Osteocyte (in vitro differentiated cells): ENCODE measurements at places on chromosomes 4 and X. TPM values are rescaled to one million over a fixed set of nuclear protein-coding genes. Genes with fewer than 3 reads are reported as not detected.

The GPC4 gene
- total RNA-seq, result 98.0 and 101 TPM in 2 replicates

The CENPC gene
- total RNA-seq, result 15.8 and 19.6 TPM in 2 replicates

The CCKAR gene
- not detected in 2 replicates for total RNA-seq

The MAGEA9B gene
- total RNA-seq, result not detected in 2 replicates

DNA sequence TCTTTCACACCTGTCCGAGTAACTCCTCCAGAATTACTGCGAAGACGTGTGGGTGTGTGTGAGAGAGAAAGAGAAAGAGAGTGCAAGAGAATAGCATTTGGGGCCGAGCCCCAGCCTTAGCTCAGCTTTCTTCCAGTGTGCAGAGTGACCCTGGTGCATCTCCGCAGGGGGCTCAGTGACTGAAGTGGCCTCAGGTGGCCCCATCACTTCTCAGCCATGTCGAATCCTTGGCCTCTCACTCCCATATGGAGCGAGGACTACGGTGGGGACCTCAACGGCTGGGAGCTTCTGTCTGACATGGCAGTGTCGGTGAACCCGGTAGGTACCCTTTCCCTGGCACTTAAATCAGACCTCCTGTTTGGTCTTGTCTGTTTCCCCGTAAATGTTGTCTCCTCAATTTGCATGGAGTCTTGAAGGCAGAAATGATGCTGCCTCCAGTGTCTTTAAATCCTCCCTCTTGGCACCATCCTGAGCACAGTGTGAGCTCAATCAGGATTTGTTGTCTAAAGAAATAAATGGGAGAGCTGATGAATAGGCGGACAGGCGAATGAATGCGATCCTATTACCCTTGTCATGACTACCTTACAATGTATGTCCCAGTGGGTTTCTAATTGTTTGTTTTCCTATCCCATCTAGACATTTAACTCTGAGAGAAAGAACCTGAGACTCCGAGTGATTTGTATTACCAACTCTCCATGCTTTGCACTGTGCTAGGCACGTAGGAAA lies 305.9 kb downstream of the AFF2 start:
- no peaks in the 10 kb centered on the region for H3K4me1 ChIP-seq
- no peaks in the 10 kb centered on the region for H3K36me3 ChIP-seq
- H3K4me3 ChIP-seq, result no peak overlapping the region
- H3K27ac ChIP-seq, result no peak overlapping the region
- H3K27me3 ChIP-seq, result no peaks in the 10 kb centered on the region

GRCh38 chr4:8939160-8939839 lies 67.7 kb upstream of the HMX1 start:
- no peak overlapping the region for H3K4me3 ChIP-seq
- H3K27ac ChIP-seq, result no peak overlapping the region
- H3K27me3 ChIP-seq, result peaks cover 3% of the 10 kb centered on the region
- no peaks in the 10 kb centered on the region for H3K36me3 ChIP-seq
- DNase-seq, result peak; percentile 75

DNA sequence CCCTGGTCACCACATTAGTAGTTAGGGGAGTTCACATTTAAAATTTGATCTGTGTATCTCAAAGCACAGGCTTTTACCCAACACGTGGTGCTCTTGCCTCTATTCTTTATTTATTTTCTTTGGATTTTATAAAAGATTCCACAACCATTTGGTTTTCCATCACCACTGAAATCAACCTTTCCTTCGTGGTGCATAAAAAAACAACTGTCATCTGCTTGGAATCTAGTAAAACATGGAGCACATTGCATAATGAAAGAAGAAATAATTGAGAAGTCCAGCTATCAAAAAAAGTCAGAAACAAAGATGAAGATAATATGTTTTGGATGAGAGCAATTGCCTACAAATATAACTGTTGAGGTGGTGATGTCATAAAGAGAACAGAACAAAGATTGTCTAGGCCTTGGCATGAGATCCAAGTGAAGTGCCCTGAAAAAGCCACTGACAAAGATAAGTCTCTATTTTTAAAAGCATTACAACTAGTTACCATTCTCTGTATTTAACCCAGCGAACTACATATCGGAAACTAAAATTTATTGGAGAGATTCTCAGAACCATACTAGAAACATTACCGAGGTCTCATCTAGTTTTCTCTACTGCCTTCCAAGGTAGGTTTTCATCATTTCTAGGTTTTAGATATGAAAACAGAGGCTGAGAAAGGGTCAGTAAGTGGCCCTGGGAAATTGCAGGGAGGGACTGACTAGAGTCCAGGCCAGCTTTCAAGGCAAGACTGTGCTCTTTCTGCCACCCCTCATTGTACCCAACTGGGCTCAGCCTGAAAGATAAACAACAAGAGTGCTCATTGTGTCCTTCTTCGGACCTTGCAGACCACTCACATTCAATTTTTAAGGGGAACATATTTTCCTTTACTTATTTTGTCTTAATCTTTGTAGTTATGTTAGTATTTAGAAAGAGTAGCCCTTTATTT lies 127.3 kb downstream of the MAD2L1 start:
- H3K36me3 ChIP-seq, result no peaks in the 10 kb centered on the region
- H3K4me3 ChIP-seq, result no peak overlapping the region
- H3K4me1 ChIP-seq, result peaks cover 8% of the 10 kb centered on the region
- DNase-seq, result no peak
- no peak overlapping the region for H3K27ac ChIP-seq

DNA sequence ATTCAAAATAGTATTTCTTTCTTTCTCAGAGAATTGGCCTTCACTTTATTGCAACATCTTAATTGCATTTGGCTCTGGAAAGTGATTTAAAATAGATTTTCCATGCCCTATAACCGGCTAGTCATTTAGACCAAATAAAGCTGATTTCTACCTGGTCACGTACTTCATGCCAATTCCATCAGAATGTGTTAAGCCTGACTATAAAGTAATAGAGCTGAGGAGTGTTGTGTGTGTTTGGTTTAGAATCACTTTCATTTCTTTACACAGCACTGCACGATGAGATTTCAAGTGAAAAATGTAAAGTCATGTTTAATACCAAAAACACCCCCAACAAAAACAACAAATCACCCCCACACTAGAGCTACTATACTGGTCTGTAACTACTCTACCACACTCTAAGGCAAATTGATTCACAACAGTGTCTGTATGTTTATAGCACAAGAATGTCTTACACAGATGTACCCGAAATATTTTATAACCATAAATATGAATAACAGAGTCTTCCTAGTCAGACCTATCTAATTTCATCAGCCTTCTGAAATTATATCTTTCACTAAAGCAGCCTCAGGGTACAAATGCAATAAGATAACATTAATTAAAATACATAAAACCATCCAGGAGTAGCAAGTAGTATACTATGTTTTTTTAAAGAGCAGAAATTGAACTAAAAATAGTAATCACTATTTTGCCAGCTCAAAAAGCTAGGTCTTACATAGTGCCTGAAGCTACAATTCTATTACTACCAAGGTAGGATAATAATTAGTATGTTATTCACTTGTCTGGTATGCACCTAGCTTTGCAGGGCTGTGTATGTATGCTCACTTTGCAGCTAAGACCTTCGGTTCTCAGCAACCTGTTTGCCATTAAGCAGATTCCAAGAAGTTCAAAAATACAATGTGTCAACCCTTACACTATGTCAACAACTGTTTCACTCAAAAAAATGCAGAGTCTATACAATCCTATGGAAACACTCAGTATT lies 28.4 kb downstream of the APBB2 start:
- no peaks in the 10 kb centered on the region for H3K36me3 ChIP-seq
- H3K27ac ChIP-seq, result peak overlapping the region; percentile 88
- H3K4me1 ChIP-seq, result peaks cover 34% of the 10 kb centered on the region
- peak overlapping the region; percentile 44 for H3K4me3 ChIP-seq
- no peaks in the 10 kb centered on the region for H3K27me3 ChIP-seq

DNA sequence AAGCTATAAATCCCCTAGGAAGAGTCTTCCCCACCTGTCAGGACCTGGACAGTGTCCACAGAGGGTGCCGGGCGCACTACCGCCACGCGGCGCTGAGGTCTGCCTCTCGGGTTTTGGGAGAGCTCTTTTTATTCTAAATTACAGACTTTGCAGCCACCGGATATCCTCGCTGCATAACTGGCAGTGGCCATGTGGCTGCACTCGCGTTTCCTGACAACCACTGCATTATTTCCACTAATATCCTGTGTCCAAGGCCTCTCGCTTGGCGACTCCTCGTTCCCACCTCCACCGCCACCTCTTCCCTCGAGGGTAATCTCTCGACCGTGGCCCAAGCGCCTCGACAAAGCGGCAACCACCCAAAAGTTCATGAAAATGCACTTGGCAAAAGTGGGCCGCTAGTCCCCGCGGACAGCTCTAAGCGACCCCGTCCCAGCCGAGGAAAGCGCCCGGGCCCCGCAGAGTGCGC lies 512 bp upstream of the TMEM131L start:
- no peaks in the 10 kb centered on the region for H3K36me3 ChIP-seq
- peak overlapping the region; percentile 79 for H3K4me3 ChIP-seq
- no peak for DNase-seq
- no peaks in the 10 kb centered on the region for H3K27me3 ChIP-seq
- H3K4me1 ChIP-seq, result peaks cover 34% of the 10 kb centered on the region
- peak overlapping the region; percentile 31 for H3K27ac ChIP-seq

DNA sequence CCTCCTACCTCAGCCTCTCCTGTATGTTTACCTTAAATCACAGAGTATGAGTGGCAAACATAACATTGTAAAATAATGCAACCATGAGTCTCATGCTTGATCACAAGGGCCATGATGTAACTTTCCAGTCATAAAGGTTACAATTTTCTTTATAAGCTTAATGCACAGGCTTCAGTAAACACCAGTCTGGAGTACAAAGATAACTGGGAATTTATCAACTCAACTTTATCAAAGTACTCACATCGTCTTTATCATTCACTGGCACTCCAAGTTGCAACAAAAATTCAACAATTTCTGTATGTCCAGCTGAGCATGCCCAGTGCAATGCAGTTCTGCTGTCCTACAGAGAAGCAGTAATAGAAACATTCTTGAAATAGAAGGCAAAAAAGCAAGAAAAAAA lies 2.8 kb downstream of the PSMD10 start:
- peaks cover 13% of the 10 kb centered on the region for H3K4me1 ChIP-seq
- H3K27me3 ChIP-seq, result no peaks in the 10 kb centered on the region
- H3K4me3 ChIP-seq, result no peak overlapping the region

DNA sequence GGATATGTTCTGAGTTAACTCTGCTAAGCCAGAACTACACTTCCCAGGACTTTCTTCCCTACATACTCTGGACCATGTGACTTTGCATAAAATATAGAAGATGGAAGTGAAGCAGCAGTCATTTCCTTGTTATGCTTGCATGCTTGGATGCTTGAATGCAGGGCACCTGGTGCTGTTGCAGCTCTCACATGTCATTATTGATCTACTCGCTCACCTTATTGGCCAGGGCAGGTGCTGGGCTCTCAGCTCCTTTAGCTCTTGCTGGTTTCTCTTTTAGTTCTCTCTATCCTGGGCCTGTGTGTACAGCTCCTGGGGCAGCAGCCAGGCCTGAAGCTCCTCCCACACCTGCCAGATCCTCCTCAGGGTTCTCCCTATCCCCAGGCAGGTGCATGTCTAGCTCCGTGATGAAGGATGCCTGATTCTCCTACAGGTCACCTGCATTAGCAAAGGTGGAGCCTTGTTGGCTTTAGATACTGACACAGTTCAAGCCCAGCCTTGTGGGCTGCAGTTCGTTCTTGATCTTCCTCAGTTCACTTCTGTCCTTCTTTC lies 53.3 kb downstream of the MED28 start:
- H3K36me3 ChIP-seq, result no peaks in the 10 kb centered on the region
- H3K4me3 ChIP-seq, result no peak overlapping the region
- H3K4me1 ChIP-seq, result no peaks in the 10 kb centered on the region

- peak overlapping the region; percentile 25 for H3K27ac ChIP-seq
- no peaks in the 10 kb centered on the region for H3K36me3 ChIP-seq
- no peaks in the 10 kb centered on the region for H3K27me3 ChIP-seq
- peaks cover 20% of the 10 kb centered on the region for H3K4me1 ChIP-seq
Observed at GRCh38 chr4:184263910-184264732, 46.4 kb upstream of the ENPP6 start.

DNA sequence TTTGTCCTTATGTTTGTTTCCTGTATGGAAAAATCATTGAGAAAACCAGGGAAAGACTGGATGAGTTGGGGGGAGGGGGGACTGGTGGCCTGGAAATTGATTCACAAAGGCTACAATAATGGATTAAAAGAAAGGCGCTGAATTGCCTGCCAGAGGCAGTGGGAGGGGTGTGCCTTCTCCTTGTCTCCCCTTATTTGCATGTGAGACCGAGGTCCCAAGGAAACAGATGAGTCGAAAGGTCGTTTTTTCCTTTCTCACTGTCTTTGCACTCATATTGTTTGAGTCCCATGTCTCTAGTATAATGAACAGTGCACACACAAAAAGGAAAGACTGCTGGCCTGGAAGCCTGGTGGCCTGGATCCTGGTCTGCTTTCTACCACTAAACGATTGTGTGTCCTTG lies 86.6 kb upstream of the ZDHHC15 start:
- no peaks in the 10 kb centered on the region for H3K36me3 ChIP-seq
- no peak for DNase-seq
- no peak overlapping the region for H3K27ac ChIP-seq
- no peak overlapping the region for H3K4me3 ChIP-seq

GRCh38 chr4:83905952-83906351 lies 370.0 kb downstream of the GPAT3 start:
- no peak overlapping the region for H3K4me3 ChIP-seq
- H3K27ac ChIP-seq, result no peak overlapping the region
- DNase-seq, result no peak

DNA sequence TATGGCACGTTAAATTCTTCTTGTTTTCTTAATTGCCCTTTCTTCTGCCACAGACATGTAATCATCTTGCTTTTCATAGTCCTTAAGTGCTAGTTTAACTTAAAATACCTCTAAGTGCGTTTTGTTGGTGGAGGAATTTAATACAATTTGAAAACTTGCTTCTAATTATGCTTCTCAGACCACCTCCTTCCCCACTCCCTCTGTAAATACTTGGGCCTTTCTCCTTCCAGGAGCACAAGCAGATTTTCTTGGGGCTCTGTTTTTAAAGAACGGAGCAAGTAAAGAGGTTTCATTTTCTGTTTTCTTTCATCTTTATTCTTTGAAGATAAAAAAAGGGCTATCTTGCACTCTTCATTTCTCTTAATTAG lies 559 bp upstream of the PCDH18 start:
- H3K4me1 ChIP-seq, result peaks cover 31% of the 10 kb centered on the region
- no peak for DNase-seq
- no peak overlapping the region for H3K4me3 ChIP-seq
- peaks cover 26% of the 10 kb centered on the region for H3K36me3 ChIP-seq
- no peaks in the 10 kb centered on the region for H3K27me3 ChIP-seq
